ENCODE measurements at places on chromosomes 4 and X.

GRCh38 chr4:139524062-139524631 lies 31.9 kb downstream of the SETD7 start:
- DNase-seq = no peak

DNA sequence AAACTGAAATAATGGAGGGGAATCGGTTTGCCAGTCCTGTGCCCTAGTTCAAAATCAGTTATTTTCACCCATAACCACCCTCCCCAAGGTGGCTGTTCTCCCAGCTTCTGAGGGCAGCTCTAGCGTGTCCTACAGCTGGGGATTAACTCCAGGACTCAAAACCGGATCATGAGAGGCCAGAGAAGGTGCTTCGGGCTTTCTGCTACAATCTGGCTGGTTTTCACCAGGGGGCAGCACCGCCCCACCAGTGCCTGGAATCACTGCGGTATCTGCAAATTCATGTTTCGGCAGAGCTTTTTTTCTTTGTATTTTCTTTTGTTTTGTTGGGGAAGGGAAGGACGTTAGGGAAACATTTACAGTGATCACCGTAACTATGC lies 28.4 kb downstream of the PDHA1 start:
- DNase-seq = peak; percentile 45

DNA sequence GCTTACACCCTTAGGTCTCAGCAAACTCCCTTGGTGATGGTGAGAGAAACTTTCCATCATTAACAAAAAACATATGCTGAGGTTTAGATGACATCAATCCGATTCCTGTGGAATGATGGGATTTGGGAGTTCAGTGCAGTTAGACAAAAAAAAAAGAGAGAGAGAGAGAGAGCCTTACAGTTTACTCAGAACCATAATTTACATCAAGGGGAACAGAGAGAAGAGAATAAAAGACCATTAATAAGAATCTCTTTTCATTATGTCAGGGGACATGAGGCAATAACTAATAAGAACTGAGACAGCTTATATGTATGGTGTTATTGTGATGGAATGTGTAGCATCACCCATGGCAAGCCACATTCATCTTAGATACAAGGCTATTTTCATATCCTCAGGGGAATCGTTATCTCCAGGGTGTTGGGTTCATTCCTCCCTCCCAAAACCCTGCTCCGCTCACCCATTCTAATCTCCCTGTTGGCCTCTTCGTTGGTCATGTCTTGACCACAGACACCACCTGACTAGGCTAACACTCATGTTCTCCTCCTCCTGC lies 175.7 kb upstream of the MXRA5 start:
- DNase-seq = peak; percentile 63

DNA sequence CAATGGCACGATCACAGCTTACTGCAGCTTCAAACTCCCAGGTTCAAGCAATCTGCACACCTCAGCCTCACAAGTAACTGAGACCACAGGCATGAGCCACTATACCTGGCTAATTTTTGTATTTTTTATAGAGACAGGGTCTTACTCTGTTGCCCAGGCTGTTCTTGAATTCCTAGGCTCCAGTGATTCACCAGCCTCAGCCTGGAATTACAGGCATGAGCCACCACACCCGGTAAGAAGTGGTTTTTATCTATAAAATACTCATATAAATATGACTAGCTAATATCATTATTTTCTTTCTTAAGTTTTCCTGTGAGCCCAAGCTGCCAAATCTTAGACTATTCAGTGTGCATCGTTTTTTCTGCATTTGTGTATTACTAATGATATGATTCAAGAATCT lies 4.4 kb downstream of the SCFD2 start:
- no peak for DNase-seq

DNA sequence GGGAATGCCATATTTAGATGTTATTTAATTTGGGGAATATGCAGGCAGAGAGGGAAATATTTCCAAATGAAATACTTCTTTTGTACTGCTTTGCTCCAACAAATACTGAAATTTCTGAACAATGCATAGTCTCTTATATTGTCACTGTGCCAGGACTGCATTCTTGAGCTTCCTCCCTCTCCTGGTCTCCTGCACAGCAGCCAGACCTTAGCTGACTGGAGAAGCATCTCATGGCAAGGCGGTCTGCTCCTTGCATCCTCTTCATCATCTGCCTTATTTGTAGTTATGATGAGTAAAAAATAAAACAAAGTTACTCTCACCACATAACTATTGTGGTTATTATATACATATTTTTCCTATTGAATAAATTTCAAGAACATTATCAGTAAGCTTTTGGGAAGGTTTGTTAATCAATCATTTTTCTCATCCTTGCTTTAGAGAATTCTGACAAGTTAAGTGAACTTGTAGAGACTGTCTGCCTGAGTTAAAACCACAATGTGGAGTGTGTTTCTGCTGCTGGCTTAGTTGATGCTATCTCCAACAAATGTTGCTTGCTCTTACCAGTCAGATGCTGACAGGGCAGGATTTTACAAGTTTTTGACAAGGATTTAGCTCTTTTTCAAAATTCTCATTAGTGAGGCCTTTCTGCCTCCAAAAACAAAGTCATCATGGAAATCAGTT lies 153.6 kb downstream of the SOWAHB start:
- DNase-seq = no peak

GRCh38 chrX:154738011-154738738 lies 12.7 kb downstream of the GAB3 start:
- peak; percentile 65 for DNase-seq

DNA sequence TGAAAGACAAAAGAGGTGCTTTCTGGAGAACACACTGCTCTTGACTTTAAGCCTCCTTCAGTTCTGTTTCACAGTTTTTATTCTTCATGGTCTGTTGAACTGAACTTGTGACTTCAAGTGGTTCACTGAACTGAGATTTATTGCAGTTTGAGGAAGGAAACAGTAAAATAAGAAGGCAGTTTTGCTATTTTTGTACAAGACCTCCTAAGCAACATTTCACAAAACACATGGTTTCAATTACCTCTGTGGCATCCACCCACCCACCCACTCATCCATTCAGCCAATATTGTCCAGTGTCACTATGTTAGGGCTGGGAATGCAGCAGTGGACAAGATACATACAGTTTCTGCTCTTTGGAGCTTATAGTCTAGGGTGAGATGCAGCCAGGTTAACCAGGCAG lies 131.3 kb downstream of the IL1RAPL2 start:
- no peak for DNase-seq

DNA sequence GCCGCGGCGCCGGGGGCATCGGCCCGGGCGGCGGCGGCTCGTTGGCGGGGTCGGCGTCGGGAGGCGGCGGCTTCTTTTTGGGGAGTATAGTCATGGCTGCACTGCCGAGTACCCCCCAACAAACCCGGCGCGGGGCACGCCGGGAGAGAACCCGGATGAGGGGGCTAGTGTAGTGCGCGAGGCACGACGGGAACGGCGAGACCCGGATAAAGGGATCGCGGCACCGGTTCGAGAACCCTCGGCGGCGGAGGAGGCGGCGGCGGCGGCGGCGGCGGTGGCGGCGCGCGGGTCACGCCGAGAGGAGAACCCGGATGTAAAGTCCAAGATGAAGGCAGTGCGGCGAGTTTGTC lies at the start of gene OTUD5:
Gene OTUD5 (minus strand): TSS at position 131 of the 350 bp plus-strand sequence. CDS start 37 bp downstream, at position 94.
- no peak for DNase-seq

GRCh38 chrX:136585262-136585661 lies 53.2 kb downstream of the VGLL1 start:
- no peak for DNase-seq

DNA sequence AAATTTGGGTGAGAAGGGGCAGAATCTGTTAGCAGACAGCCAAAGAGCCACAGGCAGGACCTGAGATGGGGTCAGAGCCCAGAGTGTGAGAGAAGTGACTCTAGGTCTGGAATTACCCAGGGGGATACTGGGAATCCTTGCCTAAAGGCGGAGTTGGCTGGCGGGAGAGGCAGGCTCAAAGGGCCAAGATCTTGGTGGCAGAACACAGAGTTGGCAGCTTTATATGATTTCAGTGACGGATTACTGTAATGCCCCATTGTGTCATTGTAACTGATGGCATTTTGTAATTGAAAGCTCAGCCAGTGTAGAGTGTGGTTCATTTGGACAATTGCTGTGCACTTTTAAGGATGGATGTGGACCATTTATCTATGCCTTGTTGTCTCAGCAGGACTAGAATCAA lies 77.3 kb downstream of the SMIM20 start:
- no peak for DNase-seq

GRCh38 chr4:95462921-95463320 lies 85.9 kb downstream of the UNC5C start:
- no peak for DNase-seq

- DNase-seq = peak; percentile 32
Observed at GRCh38 chr4:108636246-108636645, 14.2 kb upstream of the OSTC start.

DNA sequence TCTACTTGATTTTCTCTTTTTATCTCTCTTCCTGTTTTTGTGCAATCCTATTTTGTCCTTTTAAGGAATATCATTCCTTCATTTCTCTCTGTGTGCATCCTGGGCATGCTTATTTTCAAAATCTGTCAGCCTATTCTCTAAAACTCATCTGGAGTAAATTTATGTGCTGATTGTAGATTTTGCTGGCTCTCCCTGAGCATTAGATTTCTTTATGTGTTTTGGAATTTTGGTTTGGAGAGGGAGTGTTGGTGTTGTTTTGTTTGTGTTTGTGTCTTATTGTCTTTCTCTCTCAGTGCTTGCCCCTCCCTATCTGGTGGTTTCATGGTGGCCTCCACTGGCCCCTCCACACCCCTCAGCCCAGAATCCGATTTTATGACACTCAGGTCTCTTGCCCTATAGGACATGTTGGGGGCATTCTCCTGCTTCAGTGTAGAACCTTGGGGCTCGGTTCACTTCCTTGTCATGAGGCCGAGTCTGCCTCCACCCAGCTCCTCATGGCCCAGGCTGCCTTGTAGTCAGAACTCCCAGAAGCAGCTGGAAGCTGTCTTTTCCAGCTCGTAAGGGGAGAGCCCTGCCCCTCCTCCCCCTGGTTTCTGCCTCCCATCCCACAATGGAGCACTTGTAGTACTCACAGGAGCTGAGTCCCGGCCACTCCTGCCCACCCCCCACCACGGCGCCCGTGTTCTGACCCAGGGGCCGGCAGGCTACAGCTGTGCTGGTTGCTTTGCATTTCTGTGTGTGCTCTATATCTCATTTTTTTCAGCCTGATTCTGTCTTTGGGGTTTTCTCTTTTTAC lies 24.5 kb upstream of the PJA1 start:
- no peak for DNase-seq

- peak; percentile 54 for DNase-seq
Observed at GRCh38 chr4:158020734-158021346, 152.0 kb downstream of the GASK1B start.

DNA sequence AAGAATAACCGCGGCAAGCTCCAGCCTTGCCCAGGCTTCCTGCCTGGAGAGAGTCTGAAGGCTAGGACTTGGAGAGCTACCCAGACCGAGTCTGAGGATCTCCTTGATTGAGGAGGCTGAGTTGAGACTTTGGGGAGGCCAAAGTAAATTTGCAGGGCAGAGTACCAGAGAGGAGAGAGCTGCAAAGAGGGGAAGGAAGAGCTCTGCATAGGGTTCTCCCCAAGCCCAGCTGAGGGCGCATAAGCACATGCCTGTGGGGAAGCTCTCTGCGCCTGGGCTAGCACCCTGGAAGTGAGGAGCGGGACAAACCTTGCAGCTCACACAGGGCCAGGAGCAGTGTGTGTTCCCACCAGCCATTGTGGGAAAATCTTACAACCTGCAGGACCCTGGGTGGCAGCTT lies 56.1 kb downstream of the FAM193A start:
- no peak for DNase-seq

- DNase-seq = no peak
Observed at GRCh38 chr4:58265734-58266133, 1155.5 kb upstream of the IGFBP7 start.

DNA sequence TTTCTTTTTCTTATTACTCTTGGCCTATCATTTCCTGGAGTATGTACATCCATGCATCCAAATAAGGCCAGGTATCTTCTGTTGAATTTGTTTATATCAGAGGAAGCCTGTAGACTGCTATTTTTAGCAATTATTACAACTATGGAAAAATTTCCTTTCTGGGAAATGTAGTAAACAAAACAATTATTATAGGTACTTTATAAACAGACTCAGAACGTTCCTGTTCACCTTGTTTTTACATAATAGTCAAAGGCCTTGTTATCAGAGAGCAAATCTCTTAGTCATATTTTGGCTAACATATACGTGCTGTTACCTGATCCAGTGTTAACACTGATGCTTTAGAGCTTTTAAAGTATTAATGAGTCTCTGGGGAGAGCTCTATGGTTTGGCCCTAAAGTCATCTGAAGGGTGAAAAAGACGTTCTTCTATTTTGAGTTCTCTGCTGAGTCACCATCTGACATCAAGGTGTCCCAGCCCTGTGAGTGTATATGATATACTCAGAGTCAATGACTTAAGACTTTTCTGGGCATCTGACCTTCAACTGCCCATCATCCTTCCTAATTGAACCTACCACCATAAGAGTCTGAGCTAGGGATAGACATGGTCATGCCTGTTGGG lies 7.3 kb downstream of the SPARCL1 start:
- no peak for DNase-seq

DNA sequence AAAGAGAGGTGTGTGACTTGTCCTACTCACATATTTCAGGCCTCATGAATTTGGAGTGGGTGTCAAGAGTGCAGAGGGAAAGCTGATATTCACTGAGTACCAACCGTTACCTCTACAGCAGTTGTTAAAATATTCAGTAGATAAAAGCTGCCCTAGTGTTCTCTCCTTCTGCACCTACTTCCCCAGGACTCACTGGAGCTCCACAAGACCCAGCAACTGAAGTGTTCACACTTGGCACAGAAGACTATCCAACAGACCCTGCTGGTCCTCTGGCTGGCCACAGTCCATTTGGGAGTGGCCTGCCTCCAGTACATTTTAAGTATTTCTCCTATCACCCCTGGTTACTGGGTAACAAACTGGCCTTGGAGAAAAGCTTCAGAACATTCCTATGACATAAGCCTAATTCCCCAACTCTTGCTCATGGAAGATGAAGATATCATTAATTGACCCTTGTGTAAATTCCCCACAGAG lies 70.8 kb downstream of the PPARGC1A start:
- DNase-seq = peak; percentile 8

DNA sequence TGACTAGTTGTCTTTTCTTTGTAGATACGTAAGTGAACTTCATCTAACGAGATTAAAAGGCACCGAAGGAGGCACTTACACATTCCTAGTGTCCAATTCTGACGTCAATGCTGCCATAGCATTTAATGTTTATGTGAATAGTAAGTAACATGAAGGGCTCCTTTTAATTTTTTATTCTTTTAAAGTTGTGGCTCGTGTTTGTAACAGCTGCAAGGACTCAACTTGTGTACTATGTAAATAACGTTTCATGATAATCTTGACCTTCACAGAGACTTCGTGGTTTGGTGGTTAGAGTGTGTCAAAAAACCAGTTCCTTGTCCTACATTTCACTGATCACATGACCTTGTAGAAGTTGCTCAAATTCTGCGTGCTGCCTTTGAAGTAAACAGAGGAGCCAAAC lies 51.6 kb downstream of the KIT start:
- no peak for DNase-seq
